Stimulated activated CD4-positive, alpha-beta T cell treated with anti-CD3 and anti-CD28 coated beads, Interleukin-15, amount 100 ng/mL, for 1 hour (primary cell): ENCODE measurements at places on chromosomes 7 and 10.

- DNase-seq = no peak
These were observed 38.5 kb downstream of the MCMBP start for GRCh38 chr10:119834188-119834587.

- no peak for DNase-seq
These were observed 91.3 kb downstream of the PPP1R17 start for GRCh38 chr7:31778296-31778695.

DNA sequence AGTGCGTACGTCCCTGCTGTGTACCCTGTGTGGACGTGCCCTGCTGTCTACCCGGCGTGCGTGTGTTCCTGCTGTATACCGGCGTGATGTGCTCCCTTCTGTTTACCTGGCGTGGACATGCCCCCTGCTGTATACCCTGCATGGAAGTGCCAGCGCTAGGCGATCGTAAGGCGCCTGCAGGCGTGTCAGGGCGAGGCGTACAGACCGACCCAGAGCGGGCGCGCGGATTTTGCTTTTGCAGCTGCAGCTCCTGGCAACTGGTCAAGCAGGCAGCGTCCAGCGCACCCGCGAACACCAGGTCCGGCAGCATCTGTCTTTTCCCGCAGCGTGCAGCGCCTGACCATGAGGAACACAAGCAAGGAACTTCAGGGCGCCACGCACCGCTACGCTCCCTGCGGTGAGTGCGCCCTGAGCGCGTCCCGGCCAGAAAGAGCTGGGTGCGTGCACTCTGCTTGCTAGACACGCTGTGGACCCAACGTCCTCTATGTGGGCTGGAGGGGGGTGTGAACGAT lies 680 bp downstream of the C7orf57 start:
- no peak for DNase-seq

DNA sequence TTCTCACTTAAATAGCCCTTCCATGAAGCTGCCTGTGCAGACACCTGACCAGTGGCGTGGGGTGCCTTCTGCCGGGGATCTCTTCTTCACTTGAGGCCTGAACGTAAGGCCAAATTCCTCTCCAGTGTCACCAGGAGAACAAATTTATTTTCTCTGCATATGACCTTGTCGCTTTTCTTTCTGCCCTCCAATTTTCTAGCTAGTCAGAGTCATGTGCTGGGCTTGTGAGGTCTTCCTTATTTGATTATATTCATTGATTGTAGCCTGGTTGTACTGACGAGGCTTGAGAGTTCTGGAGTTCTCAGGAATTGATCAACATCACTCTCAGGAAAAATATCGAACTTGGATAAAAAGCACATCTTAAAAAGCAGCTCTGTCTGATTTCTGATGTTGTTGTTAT lies 255.7 kb downstream of the BUB3 start:
- no peak for DNase-seq

GRCh38 chr7:16753932-16754855 lies 639 bp downstream of the TSPAN13 start:
- DNase-seq = no peak

DNA sequence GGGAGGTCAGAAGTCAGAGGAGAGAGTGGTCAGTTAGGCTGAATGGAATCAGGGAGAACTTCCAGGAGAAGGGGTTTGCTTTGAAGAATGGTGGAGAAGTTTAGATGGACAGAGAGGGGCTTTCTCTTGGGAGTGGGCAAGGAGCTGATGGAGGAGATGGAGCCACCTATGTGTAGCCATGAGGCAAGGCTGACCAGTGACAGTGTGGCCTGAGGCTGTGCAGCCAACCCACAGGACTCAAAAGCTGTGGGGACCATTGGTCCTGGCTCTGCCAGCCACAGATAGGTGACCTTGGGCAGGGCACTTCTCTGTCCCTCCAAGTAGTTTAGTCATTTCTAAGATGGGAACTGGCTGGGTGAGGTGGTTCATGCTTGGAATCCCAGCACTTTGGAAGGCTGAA lies 18.7 kb downstream of the NEURL1 start:
- DNase-seq = no peak

DNA sequence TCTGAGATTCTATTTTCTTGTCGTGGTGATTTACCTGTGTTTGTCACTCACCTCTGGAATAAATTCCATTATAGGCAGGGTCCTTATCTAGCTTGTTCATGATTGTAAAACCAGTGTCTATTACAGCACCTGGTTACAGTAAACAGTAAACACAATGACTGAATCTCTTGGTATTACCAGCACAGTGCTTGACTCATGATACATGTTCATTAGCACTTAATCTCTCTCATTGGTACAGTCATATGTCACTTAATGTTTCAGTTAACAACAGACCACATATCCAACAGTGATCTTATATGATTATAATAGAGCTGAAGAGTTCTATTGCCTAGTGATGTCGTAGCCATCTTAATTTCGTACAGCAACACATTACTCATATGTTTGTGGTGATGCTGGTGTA lies 1.6 kb upstream of the TASOR2 start:
- DNase-seq = no peak

DNA sequence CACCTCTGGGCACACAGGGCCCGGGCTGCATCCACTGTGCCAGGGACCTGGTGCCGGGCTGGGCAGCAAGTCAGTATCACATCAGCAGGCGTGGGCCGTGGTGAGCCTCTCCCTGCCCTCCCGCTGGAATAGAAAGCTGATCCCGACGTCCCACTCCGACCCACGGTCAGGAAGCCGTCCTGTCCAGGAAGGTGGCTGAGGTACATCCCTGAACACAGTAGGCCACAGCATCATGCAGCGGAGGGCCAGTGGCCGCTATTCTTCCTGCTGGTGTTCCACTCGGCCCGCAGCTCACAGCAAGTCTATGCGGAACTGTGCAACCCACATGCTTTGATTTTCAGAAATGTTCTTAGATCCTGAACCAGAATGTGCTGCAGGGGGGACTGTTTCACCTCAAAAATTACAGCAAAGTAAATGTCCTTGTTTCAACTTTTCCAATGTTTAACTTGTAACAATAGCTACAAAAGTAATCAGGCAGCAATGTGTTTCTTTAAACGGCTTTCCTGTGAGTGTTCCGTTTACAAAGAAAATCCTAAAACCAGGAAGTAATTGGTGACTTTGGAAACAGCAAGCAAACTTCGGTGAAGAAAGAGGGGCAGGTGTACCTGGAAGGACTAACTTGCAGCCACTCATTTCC lies 676 bp upstream of the GPR146 start:
- no peak for DNase-seq

GRCh38 chr7:36299223-36299774 lies 90.4 kb upstream of the ANLN start:
- DNase-seq = no peak

GRCh38 chr10:82071231-82071630 lies 196.2 kb downstream of the NRG3 start:
- no peak for DNase-seq

- no peak for DNase-seq
These were observed 72.5 kb downstream of the SEMA3D start for GRCh38 chr7:85114342-85114741.

DNA sequence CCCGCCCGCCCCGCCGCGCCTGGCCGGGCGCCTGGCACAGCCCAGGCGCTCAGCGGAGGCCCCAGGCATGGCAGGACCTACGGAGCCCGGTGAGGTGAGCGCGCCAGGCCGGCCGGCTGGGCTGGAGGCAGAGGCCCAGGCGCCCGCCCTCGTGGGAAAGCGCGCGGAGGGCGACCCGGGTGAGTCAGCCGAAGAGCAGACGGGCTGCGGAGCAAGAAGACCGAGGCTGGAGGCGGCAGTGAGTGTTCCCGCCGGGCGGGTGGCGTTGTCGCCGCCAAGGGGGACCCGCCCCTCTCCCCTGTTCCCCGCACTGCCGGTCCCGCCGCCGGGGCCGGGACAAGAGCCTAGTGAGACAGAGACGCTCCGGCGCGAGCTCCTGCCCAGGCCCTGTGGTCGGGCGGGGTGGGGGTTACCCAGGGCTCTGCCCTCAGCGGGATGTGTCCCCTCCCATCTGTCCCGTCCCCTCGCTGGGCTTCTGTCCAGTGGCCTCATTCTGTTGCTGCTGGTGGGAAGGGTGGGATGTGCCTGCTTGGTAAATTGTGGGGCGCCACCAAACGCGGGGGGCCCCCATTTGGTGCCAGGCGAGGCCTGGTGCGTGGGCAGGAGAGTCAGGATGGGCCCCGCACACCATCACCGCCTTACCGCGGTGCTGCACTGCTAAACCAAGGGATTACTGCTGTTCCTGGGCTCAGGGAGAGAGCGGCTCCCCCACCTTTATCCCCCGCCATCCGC lies 17.0 kb upstream of the NODAL start:
- DNase-seq = peak; percentile 51

- no peak for DNase-seq
These were observed 68.6 kb downstream of the ADAM22 start for GRCh38 chr7:88002617-88003016.

DNA sequence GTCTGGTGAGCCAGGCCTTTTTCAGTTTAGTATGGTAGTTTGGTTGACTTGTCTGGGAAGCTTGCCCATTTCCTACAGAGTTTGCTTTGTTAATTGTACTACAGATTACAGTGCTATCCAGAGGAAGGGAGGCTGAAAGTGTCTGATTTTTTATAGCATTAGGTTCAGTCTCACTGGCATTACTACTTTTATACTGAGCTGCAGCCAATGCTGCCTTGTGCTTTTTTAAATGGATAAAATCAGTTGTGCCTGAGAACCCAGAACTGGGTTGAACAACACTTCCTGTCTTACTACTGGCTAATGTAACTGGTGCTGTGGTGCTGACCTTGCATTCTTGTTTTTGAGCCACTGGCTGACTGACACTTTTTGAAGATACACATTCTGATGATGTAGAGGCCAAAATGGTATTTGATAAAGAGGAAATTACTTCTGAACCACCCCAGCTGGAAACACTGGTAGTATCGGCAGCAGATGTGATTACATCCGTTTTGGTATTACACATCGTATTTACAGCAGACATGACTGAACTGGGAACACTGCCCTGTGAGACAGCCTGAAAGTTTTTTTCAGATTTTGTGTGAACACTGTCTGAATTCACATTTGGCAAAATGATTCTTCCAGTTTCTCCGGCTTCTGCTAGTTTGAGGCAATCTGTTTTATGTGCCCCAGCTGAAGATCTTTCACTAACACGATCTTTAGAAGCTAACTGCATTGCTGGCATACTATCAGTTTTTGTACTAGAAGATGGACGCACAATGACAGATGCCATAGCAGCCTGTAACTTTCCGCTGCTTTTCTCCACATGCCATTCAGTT lies 74.1 kb downstream of the NRBF2 start:
- DNase-seq = no peak

DNA sequence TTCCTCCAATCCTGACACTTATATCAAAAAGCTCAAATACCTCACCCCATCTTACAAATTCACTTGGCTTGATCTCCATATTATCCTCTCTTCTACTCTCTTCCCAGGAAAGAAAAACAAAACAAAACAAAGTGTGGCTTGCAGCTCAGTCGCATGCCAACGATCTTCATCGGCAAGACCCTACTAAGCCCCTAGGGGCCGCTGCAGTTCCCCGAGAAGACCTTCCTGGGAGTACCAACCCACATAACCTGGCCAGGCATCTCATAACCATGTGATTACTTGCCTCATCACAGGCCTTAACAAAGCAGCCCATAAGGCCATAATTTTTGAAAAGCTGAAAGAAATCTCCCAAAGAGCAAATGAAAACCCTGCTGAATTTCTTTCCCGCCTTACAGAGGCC lies 103.7 kb downstream of the ZNF92 start:
- no peak for DNase-seq

DNA sequence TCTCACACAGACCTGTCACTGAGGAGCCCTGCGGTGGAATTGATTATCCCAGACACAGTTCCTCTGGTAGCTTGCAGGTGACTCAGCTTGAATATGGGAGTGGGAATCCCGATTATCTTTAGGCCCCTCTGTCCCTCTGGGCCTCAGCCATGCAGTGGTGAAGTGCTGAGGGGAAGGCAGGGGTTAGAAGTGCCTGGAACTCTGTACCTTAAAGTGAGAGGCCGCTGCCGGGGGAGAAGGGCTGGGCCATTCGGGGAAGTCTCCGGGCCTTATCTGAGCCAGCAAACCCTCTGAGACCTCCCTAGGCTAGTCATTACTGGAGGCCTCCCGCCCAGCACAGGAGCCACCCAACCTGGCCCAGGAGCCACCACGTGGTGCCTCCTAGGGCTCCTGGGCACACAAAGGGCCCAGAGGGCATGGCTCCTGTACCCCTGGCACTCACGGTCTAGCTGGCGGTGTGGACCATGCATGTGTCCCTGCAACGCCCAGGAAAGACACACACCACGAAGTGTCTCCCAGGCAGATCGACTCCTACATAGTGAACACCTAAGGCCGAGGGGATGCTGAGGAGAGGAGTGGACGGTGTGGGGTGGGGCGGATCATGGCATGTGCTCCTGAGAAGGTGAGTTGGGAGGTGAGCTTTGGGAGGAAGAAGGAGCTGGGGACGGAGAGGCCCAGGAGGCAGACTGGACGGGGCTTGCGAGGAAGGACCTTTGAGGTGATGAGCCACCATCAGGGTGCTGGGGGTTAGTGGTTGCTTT lies 56.2 kb downstream of the HK1 start:
- DNase-seq = no peak

DNA sequence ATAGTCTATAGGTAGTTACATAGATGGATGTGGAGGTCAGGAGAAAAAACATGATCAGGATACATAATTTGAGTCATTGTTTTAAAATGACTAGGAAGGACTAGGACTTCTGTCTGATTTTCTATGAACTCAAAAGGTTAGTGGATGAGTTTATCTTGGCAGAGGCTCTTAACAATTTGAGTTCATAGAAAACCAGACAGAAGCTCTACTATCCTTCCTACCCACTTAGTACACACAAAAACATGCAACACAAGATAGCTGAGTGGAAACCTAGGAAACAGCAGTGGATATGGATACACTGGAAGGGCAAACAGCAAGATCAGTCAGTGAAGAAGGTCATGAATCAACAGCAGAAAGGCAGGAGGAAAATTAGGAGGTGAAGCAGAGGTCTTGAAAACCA lies 84.6 kb downstream of the VPS50 start:
- DNase-seq = no peak

GRCh38 chr7:123494193-123494796 lies 40.1 kb downstream of the IQUB start:
- DNase-seq = no peak

- no peak for DNase-seq
These were observed 80.9 kb downstream of the NT5C2 start for GRCh38 chr10:103111918-103112877.
